ENCODE measurements at places on chromosomes 11 and 22. TPM values are rescaled to one million over a fixed set of nuclear protein-coding genes. Genes with fewer than 3 reads are reported as not detected.

LRRC55 gene
- total RNA-seq, result not detected

DNA sequence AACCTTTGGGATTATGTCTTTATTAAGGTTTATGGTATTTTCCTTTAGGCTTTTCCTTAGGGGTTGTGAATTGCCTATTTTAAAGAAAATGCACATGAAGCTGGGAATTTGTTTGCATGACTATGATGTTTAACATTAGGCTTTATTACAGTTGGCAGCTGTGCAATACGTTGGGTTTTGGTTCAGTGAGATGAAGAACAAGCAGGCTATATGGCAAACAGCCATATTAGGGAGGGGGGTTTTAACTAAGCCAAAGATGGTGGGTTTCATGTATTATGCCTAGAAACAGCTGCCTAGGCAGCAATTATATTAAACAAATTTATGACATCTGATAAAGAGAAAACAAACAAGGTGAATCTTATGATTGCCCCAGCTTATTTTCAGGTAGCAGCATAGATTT, 880.8 kb downstream of the FAM181B start:
- no peak for DNase-seq

GRCh38 chr11:34360046-34360445, 2.2 kb upstream of the ABTB2 start:
- no peak for DNase-seq

GRCh38 chr11:41609511-41609910, 150.1 kb upstream of the LRRC4C start:
- no peak for DNase-seq

GRCh38 chr11:19929655-19930054, 217.0 kb downstream of the NAV2 start:
- no peak for DNase-seq
